Astrocyte (in vitro differentiated cells and primary cell): ENCODE measurements at places on chromosomes 2 and 18.

GRCh38 chr2:19359456-19359855 is 1.0 kb upstream of the OSR1 start:
- DNase-seq: no peak

GRCh38 chr18:8976606-8977005 is 125.9 kb upstream of the NDUFV2 start:
- no peak for DNase-seq

DNA sequence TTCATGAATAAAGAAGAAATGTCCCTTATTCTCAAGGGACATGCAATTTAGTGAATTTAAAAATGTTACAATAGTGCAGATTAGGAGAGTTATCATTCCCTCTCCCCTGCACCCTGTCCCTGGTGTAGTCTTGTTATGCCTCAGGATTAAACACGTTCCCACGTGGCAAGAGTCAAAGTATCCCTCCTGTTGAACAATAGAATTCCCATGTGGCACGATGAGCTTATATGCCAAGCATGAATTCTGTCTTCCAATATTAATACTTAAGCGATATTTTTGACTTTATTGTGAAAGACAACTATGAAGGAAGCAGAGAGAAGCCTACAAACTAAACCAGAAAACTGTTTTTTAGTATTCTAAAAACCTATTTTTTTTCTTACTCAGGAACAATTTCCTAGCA is 36.7 kb upstream of the SPAG16 start:
- DNase-seq: no peak

DNA sequence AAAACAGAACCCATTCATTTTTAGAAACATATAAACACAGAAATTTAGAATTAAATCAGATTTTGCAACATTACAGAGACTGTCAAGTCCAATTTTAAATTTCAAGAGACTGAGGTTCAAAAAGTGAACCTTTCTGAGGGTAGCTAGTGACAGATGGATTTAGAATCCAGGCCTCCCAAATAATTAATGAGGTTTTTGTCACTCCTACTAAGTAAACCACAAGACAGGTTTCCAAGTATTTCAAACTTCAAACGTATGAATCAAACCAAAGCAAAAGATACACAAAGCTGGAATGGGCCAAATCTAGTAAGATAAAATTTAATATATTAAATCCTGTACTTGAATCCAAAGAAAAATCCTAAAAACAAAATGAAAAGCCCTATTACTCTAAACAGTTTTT is 25.3 kb downstream of the PPP4R3B start:
- peak; percentile 16 for DNase-seq

- peak; percentile 57 for DNase-seq
Observed at GRCh38 chr18:55477499-55477859, 110.5 kb downstream of the TCF4 start.

- DNase-seq: no peak
Observed at GRCh38 chr18:79393181-79393634, 2.5 kb upstream of the NFATC1 start.

DNA sequence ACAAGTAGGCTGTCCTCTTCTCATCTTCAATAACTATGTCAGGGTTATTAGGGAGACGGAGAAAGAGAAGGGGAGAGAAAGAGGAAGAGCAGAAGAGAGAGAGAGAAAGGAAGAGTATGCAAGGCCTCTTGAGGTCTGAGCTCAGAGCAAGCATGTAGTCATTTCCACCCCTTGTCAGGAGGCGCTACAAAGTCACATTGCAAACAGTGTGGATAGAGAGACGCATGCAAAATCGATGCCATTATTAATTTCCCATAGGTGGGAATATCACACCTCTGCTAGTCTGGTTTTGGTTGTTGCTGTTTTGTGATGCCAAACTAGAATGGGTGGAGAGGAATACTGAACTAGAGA is 24.2 kb upstream of the SERPINE2 start:
- DNase-seq: no peak

DNA sequence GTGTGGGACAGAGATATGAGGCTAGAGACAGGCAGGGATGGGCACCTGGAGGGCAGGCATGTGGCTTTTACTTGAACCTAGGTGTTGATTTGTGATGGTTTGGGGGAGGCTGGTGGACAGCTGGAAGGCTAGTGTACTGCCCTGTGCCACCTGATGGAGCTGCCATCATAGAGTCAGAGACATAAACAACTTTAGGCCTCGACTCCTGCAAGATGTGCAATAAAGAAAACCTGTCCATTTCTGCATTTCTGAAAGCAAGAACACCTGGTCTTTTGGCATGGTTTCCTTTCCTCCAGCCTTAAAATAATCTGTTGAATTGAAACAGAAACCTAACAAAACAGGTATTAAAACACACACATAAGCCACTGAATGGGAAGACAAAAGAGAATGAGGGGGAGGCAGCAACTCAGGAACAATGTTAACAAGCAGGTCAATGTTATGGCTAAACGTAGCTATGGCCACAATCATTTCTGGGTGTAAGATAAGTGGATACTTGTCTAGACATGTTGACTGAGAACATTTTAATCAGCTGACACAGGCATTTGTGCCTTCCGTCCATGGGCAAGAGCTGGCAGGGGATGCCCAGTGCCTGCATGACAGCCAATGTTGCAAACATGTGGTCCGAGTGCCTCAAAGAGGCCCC is 87.8 kb downstream of the KCTD1 start:
- DNase-seq: peak; percentile 87

DNA sequence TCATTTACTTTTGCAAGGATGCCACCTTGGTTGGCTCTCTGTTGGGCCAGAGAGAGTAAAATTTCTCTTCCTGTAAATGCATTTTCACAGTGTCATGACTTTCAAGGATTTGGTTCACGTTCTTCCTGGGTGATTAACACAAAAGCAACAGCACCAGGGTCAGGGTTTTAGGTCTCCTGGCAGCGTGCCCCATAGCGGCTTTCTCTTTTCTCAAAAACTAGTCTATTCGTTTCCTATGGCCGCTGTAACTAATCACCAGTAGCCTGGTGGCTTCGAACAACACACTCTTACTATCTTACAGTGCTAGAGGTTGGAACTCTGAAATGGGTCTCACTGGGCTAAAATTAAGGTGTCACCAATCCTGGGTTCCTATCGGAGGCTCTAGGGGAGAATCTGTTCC is 56.3 kb upstream of the ACMSD start:
- DNase-seq: no peak

DNA sequence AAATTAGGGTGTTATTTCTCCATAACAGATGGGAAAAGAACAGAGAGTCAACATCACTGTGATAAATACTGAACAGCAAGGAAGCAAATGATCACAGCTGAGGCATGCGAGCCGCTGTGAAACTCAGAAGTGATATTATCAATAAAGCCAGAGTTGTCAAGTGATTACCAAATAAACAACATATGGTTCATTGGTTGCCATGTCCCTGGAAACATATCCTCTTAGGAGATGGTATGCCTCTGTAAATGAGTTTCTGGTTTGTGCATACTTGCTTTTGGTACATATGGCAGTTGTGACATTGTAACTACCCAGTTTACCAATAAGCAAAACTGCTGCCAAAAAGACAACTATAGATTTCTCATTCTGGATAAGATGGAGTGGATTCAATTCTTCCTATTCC is 23.8 kb downstream of the RAPGEF4 start:
- DNase-seq: no peak

- no peak for DNase-seq
Observed at GRCh38 chr18:24771300-24771699, 310.9 kb downstream of the HRH4 start.

GRCh38 chr2:433216-433615 is 145.3 kb upstream of the ALKAL2 start:
- DNase-seq: no peak

DNA sequence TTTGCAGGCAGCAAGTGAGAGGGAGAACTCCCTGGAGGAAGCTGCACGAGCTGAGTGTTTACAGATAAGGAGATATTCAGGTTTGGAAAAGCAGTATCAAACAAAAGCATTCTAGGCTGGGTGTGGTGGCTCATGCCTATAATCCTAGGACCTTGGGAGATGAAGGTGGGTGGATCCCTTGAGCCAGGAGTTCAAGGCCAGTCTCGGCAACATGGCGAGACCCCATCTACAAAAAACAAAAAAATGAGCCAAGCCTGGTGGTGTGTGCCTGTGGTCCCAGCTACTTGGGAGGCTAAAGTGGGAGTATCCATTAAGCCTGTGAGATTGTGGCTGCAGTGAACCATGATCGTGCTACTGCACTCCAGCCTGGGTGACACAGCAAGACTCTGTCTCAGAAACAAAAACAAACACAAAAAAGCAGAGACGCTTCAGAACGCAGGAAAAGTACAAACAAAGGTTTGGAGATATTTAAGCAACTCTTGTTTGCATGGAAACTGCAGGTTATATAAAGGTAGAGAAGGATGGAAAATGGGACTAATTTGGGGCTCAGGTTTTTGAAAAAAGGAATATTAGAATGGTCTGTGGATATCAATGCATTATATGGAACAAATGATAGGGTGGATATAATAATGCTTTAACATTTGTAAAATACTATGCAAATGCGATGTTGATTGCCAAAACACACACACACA is 31.6 kb downstream of the MYCN start:
- DNase-seq: no peak

DNA sequence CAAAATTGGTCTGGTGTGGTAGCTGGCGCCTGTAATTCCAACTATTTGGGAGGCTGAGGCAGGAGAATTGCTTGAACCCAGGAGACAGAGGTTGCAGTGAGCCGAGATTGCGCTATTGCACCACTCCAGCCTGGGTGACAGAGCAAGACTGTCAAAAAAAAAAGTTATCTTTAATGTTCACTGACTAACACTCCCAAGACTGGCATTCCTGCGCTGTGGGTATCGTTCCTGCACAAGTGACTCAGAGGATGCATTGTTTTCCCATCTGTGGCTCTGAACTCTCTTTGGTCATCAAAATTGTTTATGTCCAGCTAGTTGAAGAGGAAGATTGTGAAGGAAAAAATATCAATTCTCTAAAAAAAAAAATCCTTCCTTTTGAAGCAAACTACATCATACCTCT is 539.0 kb downstream of the SOX11 start:
- peak; percentile 64 for DNase-seq

- DNase-seq: peak; percentile 31
Observed at GRCh38 chr2:217102956-217103355, 243.1 kb upstream of the TNP1 start.
